ENCODE measurements at places on chromosomes 7 and 10.

DNA sequence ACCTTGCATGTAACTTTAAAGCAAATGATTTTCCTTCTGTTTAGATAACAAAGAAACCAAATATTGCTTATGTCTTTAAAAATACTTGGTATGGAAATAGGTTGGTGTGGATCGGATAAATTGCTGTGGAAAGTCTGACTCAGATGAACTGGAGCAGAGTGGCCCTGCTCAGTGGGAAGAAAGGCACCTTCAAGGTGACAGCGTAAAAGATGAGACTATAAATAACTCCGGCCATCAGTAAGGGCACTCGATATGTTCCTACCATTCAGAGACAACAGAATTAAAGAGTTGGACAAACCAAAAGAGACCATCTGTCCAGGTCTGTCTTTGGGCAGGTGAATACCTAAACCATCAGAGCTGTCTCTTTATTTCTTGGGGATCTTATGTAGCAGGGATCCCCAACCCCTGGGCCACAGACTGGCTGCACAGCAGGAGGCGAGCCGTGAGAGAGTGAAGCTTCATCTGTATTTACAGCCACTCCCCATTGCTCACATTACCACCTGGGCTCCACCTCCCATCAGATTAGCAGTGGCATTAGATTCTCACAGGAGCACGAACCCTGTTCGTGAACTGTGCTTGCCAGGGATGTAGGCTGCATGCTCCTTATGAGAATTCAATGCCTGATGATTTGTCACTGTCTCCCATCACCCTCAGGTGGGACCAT, 357.1 kb downstream of the PRPF18 start:
- DNase-seq, result no peak

DNA sequence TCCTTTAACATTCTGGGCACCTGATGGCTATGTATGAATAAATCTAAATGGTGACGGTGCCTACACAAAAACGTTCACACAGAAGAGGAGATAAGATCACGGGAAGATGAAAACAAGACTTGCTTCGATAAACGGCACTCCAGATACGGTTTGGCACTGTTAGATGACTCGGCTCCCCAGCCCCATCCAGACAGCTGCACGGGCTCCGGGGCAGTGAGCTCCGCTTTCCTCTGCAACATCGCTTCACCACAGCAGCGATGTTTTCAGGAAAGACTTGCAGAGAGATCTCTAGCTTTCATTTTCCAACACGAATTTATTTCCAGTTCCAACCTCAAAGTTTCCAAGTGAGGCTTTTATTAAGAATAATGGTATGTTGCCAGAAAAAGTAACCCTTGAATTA, 132.1 kb downstream of the KLF6 start:
- DNase-seq, result no peak

DNA sequence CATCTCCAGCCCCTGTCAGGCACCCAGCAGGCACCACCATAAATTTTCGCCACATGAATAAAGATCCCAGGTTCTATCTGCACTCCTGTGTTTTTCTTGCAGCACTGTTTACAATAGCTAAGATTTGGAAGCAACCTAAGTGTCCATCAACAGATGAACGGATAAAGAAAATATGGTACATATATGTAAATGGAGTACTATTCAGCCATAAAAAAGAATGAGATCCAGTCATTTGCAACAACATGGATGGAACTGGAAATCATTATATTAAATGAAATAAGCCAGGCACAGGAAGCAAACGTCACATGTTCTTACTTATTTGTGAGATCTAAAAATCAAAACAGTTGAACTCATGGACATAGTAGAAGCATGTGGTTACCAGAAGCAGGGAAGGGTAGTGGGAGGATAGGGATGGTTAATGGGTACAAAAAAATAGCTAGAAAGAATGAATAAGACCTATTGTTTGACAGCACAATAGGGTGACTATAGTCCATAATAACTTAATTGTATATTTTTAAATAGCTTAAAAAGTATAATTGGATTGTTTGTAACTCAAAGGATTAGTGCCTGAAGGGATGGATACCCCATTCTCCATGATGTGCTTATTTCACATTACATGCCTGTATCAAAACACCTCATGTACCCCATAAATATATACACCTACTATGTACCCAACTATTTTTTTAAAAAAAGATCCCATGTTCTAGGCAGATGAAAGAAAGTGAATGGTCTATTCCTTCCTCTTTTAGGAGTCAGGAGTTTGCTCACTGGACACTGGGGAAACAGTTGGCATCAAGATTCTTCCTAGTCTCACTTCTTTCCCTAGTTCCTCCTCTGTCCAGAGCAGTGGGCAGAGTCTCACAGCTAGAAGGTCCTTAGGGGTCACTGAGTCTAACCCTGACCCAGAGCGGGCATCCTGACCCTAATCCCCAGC, 1.0 kb upstream of the NPFFR1 start:
- DNase-seq, result no peak

DNA sequence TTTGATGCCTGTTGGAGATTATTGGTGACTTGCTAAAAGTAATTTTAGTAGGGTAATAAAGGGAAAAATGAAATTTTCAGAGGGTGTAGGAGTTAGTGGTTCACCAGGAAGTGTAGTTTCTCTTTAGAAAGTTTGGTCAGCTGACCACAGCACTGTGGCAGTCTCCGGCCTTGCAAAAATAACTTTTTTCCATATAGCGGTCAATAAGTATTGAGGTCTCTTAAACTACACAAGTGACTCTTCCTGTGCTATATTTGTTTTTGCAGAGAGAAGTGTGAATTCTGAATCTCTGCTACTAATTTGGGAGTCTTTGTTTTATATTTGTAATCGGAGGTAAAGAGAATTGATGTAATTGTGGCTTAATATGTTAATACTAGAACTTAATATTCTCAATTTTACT, 24.3 kb downstream of the PTPN12 start:
- DNase-seq, result no peak

- DNase-seq, result peak; percentile 35
Observed at GRCh38 chr10:118241229-118242137, 100.6 kb downstream of the FAM204A start.

GRCh38 chr7:106326594-106327537, 42.1 kb upstream of the NAMPT start:
- DNase-seq, result no peak

- no peak for DNase-seq
Observed at GRCh38 chr10:48456361-48456804, 148.5 kb downstream of the ARHGAP22 start.

DNA sequence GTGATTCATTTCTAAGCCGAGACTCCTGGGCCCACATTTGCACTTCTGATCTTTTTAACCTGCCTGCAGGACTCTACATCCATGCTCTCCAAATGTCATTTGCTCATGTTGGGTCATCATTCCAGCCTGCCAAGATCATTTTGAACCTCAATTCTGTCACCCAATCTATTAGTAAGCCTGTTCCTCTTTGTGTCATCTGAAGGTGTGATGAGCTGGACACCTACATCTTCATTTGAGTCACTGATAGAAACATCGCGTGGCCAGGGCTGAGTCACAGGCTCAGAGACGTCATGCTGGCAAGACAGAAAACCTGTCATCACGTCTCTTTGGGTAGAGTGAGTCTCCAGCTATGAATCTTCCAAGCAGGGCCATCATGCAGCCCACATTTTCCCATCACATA, 65.3 kb upstream of the SLF2 start:
- DNase-seq, result no peak

DNA sequence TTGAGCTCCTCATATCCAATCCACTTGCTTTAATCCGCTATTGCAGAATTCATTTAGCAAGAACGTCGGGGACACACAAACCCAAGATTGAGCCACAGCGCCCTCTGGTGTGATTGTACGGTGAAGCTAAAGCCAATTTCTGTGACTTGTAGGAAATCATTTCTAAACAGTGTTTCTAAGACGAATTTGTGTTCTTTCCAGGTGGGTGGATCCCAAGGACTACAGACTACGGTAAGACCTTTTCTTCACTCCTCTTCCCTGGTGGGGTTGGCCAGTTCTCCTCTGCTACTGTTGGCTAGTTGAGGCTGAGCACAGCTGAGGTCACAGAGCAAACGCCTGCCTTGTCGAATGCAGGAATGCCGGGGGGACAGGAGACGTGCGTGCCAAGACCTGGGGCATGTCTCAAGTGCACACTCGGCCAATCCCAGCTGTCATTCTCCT, 5.2 kb downstream of the DMBT1 start:
- peak; percentile 62 for DNase-seq

- DNase-seq, result no peak
Observed at GRCh38 chr7:45726883-45727282, 146.0 kb downstream of the CCDC201 start.

- DNase-seq, result no peak
Observed at GRCh38 chr10:130399425-130399950, 263.3 kb downstream of the GLRX3 start.

- no peak for DNase-seq
Observed at GRCh38 chr10:28906011-28906411, 228.7 kb downstream of the BAMBI start.

- DNase-seq, result no peak
Observed at GRCh38 chr7:12111422-12112405, 99.4 kb upstream of the TMEM106B start.

GRCh38 chr7:1691601-1692514, 21.8 kb downstream of the ELFN1 start:
- no peak for DNase-seq

- DNase-seq, result no peak
Observed at GRCh38 chr7:112905950-112906349, 115.8 kb upstream of the TMEM168 start.

GRCh38 chr10:17147884-17148489, 18.4 kb upstream of the CUBN start:
- DNase-seq, result no peak

DNA sequence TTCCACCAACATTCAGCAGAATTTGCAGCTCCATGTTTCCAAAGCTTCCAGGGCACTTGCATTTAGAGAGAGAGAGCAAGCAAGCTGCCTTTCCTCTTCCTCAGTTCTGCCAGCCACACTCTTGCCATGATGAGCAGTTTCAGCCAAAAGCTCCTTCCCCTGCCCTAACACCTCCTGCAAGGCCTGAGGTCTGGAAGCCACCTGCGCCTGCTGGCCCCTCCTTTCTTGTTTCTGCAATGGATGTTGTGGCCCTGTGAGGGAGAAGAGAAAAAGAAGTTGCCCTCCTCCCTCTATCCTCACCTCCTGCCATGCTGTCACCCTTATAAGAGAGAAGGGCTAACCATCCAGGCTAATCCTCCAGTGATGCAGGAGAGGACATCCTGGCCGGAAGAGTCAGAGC, 48.7 kb downstream of the IKZF1 start:
- no peak for DNase-seq

DNA sequence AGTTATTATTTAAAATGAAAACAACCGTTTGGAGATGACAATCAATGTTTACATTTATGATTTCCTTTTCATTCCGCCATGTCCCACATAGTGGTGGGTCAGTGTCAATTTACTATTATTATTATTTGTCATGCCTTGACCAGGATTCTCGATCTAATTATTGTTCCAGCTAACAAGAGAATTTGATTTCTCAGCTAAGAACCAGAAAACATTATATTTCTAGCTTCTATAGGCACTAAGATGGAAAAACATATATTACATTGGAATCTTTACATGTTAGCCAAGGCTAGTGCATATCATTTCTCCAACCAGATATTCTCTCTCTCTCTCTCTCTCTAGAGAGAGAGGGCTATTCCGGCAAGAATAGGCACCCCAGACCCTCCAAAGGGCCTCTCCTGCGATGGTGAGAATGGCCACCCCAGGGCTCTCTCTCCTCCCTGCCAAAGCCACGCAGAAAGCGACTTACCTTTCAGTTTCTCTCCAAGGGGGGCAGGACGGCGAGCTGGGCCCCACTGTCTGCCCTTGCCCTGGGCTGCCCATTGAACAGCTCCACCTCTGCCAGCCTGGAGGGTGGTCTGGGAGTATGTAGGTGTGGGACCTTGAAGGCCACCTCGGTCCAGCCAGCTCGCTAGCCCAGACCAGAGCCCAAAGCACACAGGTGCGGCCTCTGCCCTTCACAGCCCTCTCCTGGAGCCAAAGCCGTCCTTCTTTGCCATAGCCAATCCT, 2.4 kb downstream of the HOXA3 start:
- no peak for DNase-seq

- DNase-seq, result no peak
Observed at GRCh38 chr10:62613424-62613823, 191.1 kb upstream of the ADO start.

DNA sequence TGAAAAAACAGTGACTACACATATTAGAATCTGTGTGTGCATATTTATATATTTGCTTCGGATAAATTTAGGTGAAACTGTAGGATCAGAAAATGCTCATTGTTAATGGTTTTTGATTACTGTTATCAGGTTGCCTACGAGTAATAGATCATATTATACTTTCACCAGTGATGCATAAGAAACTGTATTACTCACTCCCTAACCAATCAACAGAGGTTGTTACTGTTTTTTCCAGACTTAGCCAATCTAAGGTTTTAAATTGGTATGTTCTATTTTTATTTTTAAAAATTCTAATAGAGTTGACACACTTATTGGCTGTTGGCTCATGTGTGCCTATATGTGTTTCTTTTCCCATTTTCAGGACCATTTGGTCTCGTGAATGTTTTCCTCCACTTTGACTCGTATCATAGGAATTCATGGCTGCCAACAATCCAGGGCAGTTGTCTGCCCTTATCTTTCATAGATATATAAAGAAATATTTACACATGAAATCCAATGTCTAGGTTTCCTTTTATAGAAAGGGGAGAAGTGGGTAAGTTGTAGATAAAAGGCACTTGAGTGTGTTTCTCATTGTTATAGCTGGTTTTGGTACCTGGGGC, 59.2 kb downstream of the ANLN start:
- DNase-seq, result no peak

DNA sequence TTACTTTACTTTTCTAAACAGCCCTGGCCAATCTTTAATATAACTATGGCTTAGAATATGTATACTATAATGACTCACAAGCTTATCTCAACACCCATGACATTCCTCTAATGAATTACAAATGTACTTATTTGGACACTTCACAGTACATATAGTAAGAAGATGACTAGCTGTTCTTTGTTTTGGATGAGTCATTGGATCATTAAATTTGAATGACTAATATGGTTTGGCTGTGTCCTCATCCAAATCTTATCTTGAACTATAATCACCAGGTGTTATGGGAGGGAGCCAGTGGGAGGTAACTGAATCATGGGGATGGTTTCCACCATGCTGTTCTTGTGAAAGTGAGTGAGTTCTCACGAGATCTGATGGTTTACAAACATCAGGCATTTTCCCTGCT, 807.5 kb upstream of the SORCS1 start:
- DNase-seq, result no peak

GRCh38 chr10:62813981-62814380, 2.2 kb downstream of the EGR2 start:
- no peak for DNase-seq
